LoVo (cell line): ENCODE measurements at places on chromosomes 3 and 15.

- no peak for DNase-seq
Measured at GRCh38 chr3:195697582-195698324, 23.0 kb upstream of the MUC20 start.

- DNase-seq = no peak
Measured at GRCh38 chr3:115785782-115786181, 162.5 kb downstream of the GAP43 start.

GRCh38 chr3:38343797-38344594 lies 2.6 kb upstream of the XYLB start:
- no peak for DNase-seq

DNA sequence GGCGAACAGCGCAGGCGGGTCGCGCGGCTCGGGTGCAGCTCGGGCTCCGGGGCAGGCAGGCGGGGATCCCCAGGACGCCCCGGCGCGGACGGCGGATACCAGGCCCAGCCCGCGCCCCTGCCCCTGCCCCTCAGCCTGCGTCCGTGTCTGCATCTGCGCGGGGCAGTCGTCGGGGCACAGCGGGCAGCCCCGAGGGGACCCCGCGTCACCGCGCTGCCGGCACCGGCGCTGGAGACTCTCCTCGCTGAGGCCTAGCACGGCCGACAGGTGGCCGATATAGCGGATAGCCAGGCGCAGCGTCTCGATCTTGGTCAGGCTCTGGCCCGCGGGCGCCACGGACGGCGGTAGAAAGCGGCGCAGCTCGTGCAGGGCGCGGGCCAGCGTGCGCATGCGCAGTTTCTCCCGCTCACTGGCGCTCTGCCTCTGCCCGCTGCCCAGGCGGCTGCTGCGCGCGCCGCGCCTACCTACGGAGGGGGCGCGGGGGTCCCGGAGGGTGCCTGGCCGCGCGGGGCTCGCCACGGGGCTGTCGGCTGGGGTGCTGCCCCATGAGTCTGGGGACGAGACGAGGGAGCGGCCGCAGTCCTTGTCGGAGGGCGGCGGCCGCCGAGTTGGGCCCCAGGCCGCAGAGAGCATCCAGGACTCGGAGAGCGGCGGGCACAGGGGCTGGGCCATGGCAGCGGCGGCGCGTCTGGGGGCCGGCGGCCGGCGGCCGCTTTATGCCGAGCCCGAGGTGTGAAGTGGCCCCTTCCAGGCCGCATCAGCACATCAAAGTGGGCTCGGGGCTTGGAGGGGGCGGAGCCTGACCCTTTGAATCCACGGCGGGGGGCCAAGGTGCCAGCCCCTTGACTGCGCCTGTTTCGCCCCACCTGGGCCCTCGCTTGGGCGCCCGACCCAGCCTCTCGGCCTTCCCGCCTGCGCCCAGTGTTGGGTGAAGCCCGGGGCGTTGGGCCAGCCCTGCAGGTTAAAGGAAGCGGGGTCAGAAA lies at the start of gene MESP1:
MESP1 (minus strand) TSS at position 690 of the 983 bp plus-strand sequence; CDS start at position 672, 18 bp downstream.
- DNase-seq = peak; percentile 98

DNA sequence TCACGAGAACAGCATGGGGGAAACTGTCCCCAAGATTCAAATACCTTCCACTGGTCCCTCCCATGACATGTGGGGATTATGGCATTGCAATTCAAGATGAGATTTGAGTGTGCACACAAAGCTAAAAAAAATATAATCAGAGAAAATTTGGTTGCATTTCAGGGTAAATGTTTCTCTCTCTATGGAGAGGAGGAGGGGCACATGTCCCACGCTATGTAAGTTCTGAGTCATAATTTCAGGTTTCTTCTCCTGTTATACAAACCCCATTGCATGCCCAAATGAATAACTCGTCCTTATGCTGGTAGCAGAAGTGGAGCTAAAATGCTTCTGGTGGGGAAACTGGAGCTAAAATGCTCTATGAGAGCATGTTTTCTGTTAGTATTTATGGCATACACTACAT lies 209.7 kb upstream of the DCBLD2 start:
- DNase-seq = no peak

DNA sequence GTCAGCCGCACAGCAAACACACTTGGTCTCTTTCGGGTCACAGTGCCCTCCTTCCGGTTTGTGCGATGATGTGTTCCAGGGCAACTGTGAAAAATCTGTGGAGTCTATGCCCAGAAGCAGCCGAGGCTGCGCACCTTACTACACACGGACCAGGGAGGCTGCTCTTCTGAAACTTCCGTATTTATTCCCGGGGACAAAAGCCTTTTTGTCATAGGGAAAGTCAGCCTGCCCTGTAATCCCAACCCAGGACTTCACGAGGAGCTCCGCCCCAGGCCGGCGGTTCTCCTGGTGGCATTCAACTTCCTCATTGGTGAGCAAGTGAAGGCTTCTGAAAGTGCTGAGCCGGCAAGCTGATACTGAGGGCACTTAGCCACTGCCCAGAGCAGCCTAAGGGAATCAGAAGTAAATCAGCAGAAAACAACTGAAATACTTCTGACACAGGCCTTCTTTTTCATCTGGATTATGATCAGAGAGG lies 126.5 kb downstream of the FMN1 start:
- DNase-seq = peak; percentile 90

DNA sequence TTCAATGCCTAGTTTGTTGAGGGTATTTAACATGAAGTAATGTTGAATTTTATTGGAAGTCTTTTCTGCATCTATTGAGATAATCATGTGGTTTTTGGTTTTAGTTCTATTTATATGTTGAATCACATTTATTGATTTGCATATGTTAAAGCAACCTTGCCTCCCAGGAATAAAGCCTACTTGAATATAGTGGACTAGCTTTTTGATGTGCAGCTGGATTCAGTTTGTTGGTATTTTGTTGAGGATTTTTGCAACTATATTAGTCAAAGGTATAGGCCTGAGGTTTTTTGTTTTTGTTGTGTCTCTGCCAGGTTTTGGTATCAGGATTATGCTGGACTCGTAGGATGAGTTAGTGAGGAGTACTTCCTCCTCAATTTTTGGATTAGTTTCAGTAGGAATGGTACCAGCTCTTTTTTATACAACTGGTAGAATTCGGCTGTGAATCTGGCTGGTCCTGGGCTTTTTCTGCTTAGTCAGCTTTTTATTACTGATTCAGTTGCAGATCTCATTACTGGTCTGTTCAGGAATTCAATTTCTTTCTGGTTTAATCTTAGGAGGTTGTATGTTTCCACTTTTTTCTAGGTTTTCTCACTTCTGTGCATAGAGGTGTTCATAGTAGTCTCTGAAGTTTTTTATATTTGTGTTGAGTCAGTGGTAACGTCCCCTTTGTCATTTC lies 209.8 kb upstream of the RBMS3 start:
- no peak for DNase-seq
